ENCODE measurements at places on chromosomes 1 and 21.

DNA sequence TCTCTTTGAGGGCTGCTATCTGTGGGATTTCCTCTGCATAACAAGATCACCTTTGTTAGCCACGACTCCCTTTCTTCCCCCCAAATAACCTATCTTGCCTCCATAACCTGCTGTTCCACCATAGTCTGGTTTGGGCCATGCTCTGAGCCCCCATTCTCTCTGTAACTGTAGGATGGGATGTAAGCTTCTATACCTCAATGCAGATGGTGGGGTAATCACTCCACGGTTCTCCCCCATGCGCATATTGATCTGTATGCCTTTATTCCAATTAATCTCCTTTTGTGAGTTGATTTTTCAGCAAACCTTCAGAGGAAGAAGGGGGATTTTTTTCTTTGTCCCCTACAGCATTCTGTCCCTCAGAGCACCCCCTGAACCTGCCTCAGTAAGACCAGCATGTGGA is 170.1 kb upstream of the IRF2BP2 start:
- DNase-seq = no peak

DNA sequence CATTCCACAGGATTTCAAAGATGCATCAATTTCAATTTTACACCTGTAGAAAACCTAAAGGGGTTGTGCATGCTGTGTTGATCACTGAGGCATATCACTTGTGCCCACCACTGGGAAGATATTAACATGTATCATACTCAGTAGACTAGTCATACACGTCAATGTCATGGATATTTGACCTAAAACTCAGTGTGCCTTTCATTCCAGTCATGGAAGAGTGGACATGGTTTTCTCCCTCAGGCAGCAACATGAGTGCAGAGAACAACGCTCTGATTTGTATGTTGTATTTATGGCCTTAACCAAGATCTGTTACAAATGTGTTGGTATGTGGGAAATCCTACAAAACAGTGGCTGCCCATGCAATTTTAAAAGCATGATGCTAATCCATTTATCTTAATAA is 6.1 kb upstream of the C1orf53 start:
- DNase-seq = no peak

DNA sequence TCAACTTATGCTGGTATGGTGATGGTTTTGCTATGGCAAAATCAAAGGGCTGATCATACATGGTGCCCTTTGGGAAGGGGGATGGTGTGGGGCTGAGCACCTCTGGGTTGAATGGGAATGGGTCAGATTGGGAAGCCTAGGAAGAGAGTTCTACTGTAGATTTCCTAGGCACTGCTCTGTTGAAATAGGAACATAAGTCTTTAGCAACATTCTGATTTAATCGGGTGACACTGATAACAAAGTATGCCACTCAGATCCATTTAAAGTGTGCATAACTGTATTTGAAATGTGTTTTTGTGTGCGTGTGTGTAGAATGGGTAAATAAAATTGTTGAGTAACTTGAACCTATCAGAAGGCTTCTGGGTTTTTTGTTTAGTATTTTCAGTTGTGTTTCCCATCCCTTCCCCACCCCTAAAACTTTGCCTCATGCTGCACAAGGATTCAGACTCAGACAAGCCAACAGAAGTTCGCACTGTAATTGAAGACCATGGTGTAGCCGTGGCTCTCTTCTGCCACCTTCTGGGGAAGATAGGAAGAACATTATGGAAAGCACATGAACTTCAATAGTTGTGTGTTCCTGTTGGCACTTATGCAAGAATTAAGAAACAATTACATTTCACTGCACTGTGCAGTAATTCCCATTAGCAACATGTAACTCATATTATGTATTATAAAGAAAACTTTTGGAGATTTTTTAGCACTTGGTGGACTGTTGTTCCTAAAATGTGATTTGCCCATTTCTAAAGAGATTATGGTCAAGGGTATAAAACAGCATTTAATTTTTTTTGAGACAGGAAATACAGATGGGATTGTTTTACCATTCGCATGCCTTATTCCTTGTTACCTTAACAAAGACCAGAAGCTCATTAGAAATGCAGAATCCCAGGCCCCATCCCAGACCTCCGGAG is 10.9 kb upstream of the C4BPB start:
- DNase-seq = peak; percentile 19

DNA sequence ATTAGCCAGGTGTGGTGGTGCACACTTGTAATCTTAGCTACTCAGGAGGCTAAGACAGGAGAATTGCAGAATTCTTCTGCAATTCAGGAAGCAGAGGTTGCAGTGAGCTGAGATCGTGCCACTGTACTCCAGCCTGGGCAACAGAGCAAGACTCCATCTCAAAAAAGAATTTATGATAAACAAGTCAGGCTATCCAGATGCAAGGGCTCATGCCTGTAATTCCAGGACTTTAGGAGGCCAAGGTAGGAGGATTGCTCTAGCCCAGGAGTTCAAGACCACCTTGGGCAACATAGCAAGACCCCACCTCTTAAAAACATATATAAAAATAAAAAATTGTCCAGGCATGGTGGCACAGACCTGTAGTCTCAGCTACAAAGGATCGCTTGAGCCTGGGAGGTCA is 10.5 kb upstream of the CBR3 start:
- no peak for DNase-seq

DNA sequence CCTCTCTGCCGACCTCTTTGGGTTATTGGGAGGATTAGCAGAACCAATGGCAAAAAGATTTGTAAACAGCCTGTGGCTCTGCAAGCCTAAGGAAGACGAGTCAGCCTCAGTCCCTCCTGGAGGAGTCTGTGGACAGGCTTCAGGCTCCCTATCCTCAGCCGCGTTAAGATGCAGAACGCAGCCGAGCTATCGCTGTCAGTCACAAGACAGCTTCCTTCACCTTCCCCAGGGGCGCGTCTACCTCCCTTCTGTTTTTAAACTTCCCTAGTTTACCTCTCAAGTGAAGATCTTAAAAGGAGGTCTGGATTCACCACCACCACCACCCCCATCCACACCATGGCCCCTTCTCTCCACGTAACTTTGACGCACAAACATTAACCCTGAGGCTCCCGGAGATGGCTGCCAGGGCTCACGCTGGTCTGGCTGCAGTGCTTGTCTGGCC is 738 bp downstream of the CAMK1G start:
- DNase-seq = peak; percentile 9

DNA sequence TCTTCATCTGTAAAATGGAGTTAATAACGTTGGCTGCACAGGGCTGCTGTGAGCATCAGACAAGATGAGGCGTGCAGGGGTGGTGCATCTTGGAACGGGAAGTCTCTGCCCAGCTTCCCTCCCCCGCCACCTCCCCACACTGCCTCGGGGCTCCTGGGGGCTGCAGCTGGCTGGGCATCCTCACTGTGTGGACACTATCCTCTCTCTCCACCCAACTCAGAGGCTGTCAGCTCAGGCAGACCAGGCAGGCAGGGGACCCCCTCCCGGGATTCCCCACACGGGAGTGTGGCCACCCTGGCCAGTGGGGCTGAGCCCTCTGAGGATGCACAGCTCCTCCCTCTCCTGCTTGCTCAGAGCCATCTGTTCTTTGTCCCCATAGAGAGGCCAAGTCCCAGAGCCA is 122.7 kb downstream of the CCDC185 start:
- no peak for DNase-seq

All from anterior cingulate cortex (tissue), 58 donors.